ENCODE measurements at places on chromosomes 7 and 10.

- no peak for DNase-seq
These were observed 109.7 kb downstream of the HIP1 start for GRCh38 chr7:75629044-75629443.

DNA sequence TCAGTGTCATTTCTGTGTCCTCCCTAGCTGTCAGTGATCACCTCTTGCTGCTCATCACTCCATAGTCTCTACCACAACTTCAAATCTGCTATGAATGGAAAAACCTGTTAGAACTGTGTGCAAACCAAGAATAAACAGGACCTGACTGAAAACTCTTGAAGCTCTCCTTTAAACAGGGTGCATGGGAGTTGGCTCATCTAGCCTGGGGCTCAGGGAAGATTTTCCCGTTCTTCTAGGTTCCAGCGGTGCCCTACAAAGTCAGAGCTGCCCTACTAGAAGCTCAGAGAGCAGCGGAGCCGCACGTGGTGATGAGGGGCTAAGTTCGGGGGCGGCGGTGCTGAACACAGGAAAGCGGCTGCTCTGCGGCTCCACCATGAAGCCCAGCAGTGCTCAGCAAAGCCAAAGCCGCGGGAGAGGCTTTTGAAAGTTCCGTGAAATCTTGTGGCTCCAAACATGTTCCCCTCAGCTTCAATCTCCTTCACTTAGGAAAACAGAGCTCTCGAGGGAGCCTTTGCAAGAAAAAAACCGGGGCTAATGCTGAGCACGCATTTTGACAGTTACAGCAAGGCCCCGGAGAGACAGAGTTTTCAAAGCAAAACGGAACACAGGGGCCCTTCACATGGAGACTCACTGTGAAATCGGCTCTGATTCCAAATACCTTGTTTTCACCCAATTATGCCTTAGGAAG is 30.5 kb downstream of the RGS10 start:
- no peak for DNase-seq

GRCh38 chr7:129091484-129092002 is 36.6 kb upstream of the TNPO3 start:
- DNase-seq: peak; percentile 79

- no peak for DNase-seq
These were observed 38.8 kb upstream of the LYZL1 start for GRCh38 chr10:29250066-29250465.

- no peak for DNase-seq
These were observed 24.5 kb downstream of the CNPY1 start for GRCh38 chr7:155521743-155522398.

DNA sequence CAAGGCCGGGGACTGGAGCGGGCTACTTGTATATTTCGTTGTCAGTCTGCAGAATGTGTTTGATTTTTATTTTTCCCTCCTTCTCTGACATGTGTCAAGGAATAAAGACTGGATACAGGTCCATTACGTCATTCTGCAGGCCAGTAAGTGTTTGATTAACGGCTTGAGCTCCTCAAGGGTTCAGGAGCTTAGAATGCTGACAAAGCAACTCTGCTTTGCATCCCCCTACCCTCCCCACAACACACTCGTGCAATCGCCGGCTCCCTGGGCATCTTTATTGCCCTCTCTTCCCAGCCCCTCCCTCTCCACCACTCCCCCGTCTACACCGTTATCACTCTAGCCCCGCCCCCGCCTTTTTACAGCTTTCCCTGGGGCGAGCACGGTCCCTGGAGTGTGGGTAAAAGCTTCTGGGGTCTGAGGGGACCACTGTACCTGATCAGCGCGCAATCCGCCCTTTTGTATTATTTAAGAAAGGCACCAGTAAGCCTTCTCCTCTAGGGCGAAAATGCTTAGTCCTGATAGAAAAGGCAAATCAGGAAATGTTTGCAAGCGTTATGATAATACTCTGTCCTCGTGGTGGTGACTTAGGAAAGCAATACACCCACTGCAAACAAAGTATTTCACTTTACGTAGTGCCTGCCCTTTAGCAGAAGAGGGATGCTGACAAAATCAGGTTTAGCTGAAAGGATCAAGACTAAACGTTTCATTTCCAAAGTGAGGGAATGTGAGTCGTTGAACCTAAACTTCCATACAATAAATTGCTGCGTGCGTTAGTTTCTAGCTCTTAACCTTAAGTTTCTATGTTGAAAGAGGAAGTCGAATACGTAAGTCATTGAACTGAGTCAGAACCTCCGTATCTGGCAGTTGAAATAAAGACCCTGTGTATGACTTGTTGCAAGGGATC is 1.4 kb upstream of the CREB5 start:
- peak; percentile 51 for DNase-seq

- peak; percentile 3 for DNase-seq
These were observed 20.8 kb downstream of the LAMB4 start for GRCh38 chr7:108109221-108109908.

DNA sequence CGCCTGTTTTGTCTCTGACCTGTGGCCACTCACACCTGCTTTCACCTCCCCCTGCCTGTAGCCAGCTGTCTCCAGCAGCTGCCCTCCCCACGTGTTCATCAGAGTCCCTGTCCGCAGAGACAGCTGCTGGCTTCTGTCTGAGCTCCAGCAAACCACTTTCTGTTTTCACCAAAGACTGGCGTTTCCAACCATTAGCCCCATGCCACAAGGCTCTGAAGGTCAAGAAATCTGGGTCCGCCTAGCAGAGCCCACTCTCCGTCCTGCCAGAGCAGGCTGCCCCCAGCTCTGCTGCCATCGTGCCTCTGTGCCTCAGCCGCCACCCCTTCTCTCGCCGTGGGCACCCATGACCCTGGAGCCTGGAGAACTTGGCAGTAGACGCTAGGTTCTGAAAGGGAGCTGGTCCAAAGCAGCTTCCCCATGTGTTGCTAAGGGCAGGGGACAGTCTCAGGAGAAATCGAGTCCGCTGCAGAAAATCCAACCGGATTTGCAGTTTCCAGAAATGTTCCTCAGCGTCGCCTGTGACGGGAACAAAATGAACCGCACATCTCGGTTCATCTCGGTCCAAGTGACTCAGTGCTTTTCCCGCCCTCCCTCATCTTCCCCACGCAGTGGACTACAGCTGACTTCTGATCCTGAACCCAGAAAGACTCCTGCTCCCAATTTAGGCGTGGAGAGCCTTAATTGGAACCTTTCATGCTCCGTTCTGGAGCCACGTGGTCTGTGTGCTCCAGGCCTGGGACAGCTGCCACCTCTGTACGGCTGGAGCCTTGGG is 28.0 kb downstream of the TMEM120A start:
- no peak for DNase-seq

GRCh38 chr7:135326636-135327280 is 93.1 kb downstream of the STRA8 start:
- no peak for DNase-seq

DNA sequence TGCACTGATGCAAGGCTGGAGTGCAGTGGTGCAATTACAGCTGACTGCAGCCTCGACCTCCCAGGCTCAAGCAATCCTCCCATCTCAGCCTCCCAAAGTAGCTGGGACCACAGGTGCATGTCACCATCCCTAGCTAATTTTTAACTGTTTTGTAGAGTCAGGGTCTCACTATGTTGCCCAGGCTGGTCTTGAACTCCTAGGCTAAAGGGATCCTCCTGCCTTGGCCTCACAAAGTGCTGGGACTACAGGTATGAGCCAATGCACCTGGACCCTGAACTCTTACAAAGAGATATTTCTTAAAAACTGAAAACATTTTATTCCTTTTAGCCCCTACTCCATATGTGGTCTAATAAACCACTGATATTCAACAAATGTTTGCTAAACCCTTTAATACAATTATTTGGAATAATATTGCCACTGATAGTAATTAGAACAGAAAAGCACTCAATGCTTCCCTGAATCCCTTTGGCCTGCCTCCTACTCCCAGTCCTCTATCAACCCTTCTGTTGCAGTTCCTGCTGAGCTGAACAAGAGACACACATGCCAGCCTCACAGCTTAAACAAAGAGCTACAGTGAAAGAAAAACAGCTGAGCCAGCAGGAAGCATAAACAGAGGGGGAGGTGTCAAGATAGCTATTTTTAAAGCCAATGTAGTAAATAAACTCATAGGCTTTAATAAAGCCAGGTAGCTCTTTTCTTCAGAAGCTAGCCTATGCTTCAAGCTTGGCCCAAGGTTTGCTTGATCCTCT is 7.0 kb upstream of the GNAI1 start:
- peak; percentile 95 for DNase-seq

- DNase-seq: no peak
These were observed 187.7 kb upstream of the CNTNAP2 start for GRCh38 chr7:145928937-145929336.

DNA sequence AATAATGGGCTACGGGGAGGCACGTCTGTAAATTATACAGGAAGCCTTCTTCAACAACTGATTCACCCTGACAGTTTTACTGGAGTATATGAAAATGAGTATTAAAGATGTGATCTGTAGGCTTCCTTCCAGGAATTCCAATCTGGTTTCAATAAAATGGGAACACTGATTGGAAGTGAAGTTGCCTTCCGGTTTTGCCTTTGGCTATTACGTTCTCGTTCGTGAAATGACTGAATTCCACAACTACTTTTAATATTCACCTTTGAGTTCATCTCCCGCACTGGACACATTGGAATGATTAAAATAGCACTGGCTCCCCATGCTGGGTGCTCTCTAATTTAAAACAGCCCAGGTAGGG is 350.1 kb upstream of the MKI67 start:
- DNase-seq: no peak

DNA sequence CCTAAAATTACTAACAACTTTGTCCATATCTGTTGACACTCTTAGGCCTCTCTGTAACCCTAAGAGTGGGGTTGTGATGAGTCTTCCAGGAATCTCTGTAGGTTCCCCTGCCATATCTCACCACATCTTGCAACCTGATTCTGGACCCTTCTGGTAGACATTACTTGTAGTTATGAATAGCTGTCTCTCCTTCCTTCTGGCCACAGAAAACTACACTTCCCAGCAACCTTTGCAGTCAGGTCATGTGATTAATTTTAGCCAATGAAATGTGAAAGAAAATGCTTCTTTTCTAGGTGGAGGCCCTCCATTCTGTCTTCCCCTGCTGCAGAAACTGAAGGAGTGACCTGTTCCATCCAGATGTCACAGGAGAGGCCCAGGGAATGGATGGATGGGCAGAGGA is 147.6 kb upstream of the AOAH start:
- DNase-seq: no peak

DNA sequence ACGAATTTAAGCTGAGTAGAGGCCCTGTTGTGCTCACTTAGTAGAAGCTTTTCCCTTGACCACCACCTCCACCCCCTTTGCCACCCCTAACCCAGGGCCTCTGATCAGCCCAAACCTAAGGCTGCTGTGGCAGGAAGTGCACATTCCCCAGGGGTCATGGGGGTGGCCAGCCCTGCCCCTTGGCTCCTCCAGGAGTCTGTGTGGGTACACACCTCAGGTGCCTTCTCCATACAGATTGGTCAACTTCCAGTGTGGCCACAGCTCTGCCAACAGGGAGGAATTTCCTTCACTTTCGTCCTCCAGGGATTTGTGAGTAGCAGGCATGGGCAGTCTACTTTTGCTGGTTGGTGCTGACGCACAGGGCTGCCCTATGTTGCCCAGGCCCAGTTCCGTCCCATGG is 249.9 kb upstream of the ZNF32 start:
- DNase-seq: no peak

- no peak for DNase-seq
These were observed 23.7 kb downstream of the PARP12 start for GRCh38 chr7:140039066-140039465.

GRCh38 chr10:46534828-46535524 is 21.5 kb downstream of the GPRIN2 start:
- no peak for DNase-seq

- no peak for DNase-seq
These were observed 262.0 kb downstream of the ADRA2A start for GRCh38 chr10:111338805-111339204.

DNA sequence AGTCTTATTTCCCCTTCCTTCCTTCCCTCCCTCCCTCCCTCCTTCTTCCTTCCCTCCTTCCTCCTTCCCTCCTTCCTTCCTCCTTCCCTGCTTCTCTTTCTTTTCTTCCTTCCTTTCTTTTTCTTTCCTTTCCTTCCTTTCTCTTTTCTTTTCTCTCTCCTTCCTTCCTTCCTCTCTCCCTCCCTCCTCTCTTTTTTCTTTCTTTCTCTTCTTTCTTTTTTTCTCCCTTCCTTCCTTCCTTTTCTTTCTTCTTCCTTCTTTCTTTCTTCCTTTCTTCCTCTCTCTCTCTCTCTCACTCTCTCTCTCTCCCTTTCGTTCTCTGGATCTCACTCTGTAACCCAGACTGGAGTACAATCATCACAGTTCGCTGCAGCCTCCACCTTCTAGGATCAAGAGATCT is 6.2 kb downstream of the TMEM130 start:
- no peak for DNase-seq

- DNase-seq: no peak
These were observed 258.2 kb downstream of the KIF20B start for GRCh38 chr10:89959433-89960110.

GRCh38 chr7:126699707-126700106 is 553.0 kb downstream of the GRM8 start:
- DNase-seq: no peak

DNA sequence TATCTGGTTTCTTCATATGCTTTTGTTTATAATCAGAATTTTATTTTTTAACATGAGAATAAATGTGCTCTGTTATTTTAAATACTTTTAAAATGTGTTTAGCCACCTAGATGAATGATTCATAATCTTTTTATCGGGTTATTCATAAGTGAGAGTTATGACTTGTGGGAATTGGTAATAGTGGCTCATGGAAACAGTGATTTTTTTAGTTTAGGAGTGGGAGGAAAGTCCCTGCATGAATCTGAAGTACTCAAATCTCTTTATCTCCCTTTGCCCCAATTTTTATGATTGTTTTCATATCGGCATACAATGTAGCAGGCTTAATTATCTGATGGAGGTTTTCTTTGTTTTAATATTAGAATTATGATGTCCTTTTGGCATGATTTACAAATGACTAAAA is 42.9 kb downstream of the TAX1BP1 start:
- DNase-seq: no peak

GRCh38 chr7:155276800-155277375 is 20.8 kb upstream of the INSIG1 start:
- DNase-seq: no peak

DNA sequence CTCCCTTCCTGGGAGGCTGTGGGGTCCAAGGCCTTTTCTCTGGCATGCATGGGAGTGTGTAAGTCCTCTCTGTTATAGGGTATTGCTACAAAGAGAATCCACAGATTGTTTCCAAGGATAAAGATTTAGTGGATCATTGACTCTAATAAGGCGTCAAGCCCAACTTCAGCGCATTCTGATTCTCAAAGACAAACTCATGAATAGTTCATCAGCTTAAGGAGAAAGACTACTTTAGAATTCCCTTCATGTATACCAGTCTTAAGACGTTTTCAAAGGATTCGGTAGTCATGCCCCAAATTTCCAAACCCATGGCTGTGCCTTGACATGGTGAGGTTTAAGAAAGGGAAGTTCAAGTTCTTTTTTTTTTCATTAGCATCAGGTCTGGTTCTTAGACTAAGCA is 46.6 kb upstream of the ABLIM1 start:
- no peak for DNase-seq

- no peak for DNase-seq
These were observed 156.0 kb downstream of the EGFR start for GRCh38 chr7:55174856-55175255.

DNA sequence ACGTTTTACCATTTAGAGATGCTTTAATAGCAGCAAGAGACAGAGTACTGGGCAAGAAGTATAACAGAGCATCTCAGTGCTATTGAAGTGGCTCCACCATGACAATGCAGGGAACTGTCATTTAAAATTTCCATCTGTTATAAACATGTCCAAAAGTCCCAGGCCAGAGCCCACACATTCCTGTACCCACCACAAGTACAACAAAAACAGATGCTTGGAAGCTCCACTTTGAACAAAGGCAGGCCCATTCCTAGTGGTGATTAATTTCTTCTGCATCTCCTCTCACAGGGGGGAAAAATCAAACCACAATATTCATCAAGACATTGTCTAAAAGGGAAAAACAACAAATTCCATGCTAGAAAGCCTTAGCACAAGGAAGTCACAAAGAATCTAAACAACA is 627.9 kb downstream of the PARD3 start:
- DNase-seq: no peak

Data from cerebellar cortex (tissue), 1 donor.